ENCODE measurements at places on chromosomes 2 and 18.

DNA sequence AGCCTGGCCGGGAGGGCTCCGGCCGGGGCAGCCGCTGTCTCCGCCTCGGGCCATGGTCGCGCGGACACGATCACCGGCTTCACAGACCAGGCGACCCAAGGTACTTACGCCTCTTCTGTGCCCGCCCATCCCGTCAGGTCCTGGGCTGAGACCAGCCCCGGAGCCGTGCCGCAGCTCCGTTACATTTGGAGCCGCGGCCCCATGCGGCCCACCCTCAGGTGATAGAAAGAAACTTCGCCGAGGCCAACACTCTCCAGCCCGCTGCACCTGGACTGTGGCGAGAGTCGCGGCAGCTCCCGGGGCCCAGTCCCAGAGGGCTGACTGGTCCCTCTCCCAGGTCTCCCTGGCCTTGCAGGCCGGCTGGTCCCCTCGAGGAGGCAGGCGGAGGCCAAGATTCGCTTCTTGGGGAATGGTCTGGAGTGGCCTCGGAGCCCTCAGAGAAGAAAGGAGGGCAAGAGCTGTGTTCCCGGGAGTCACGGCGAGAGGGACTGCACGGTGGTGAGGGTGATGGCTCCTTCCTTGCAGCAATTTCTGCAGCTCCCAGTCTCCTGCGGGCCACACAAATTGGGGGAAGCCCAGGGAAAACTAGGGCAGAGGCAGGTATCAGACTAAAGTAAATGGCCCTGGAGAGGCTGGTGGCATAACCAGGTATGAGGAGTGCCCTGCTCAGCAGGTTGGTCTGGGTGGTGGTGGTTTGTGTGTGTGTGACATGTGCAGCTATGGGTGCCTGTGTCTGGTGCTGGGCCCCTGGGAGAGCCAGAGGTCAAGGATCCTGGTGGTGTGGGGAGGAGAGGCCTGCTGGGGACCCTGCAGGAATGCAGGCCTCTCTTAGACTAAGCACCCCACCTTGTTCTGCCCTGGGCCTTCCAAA lies 822 bp downstream of the GDF7 start:
- DNase-seq = no peak

DNA sequence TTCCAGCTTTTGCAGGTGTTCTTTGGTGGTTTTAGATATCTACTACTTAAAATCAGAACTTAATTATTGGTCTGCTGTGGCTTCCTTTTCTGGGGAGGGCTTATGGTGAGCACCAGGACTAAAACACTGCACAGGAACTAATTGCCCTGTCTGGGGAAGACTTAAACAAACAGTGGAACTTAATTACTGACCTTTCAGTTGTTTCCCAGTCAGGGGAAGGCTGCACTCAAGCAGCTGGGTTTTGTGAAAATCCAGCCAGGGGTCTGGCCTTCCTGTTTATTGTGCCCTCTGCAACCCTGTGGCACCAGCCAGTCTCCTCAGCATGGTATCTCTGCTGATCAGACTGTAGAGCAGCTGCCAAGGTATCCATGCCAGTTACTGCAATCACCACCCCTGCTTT lies 398.2 kb downstream of the ADCYAP1 start:
- no peak for DNase-seq

GRCh38 chr2:219174801-219175200 lies 1.9 kb downstream of the CNPPD1 start:
- no peak for DNase-seq

GRCh38 chr2:19216676-19217602 lies 141.5 kb downstream of the OSR1 start:
- no peak for DNase-seq

- no peak for DNase-seq
Observed at GRCh38 chr2:202643012-202643858, 8.5 kb downstream of the FAM117B start.

GRCh38 chr2:127675331-127676261 lies at the start of gene LIMS2:
Gene LIMS2, minus strand, starts transcription at chr2:127675530. Its CDS starts 506 bp downstream, at chr2:127675024.
- no peak for DNase-seq

DNA sequence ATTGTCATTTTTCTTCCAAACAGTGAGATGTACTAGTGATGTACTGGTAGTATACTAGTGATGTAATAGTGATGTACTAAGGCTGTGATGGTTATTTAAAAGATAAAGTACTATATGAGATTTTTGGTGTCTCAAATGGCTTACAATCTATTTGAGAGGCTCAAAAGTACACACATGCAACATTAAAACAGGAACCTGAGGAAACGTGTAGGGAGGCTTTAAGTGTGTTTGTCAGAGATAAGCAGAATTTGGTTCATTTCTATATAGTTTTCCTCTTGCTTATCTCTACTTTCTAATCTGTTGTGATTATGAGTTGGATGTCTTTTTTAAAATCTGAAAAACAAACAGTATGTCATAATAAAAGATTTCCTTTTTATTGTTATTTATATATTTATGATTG lies 100.9 kb upstream of the SERTAD2 start:
- no peak for DNase-seq

DNA sequence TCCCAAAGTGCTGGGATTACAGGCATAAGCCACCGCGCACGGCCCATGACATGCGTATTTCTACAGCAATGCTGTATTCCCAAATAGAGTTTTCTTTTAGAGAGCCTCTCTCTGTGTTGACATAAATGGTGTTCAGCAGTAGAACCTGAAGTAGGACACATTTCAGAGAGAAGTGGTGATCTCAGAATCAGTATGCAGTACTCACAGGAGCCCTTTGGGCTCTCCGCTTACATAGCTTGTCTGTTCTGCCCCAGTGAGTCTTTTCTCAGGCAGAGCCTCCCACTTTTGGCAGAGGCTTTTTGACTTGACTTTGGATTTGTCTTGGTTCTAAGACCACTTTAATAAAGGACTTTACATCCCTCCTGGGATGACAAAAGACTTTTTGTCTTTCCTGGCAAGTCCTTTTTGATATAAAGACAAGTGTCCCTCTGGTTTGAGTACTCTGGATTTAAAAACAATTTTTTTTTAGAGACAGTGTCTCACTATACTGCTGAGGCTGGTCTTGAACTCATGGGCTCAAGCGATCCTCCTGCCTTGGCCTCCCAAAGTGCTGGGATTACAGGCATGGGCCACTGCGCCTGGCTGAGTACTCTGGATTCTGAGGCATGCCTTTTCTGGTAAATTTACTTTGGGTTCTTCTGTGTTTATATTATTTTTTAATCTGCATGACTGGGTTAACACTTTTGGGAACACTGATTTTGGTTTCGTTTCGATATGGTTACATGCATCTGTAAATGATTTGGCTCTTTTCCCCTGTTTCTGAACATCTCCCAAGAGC lies 113.3 kb downstream of the SMAD2 start:
- DNase-seq = no peak

DNA sequence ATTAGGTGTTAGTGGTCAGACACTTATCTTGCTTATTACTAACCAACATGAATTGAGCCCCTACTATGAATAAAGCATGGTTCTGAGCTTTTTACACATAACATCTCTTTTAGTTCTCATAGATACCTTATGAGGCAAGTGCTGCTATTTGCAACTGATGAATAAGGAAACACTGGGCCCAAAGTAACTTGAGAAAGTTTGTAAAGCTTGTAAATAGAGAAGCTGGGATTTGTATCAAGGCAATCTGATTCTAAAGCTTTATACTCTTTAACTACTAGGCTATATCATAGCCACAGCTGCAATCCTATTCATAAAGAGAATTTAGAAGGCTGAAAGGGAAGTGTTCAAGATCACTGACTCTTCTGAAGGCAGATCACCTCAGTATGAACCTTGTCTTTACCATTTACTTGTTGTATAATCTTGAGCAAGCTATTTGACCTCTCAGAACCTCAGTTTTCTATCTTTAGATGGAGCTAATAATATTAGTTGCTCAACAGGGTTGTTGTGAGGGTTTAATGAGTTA lies 60.4 kb downstream of the ABCB11 start:
- DNase-seq = no peak

GRCh38 chr2:69376403-69376802 lies 10.6 kb downstream of the GFPT1 start:
- no peak for DNase-seq

DNA sequence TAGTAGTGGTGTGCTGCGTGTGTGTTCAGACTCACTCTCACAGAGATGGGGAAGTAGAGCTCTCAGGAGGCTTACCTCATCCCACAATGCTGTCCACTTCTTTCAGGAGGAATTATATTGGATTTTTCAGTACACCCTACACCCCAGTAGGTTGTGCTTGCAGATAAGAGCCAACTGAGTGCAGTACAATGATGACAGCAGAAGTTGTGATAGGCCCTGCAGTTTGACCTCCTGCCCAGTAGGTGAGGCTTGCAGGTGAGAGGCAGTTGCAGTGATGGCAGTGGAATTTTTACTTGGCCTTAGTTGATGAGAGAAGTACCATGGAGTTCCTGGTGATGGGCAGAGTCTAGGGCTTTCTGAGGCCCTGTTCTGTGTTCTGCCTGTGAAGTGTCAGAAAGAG lies 657.8 kb downstream of the KCNJ3 start:
- DNase-seq = no peak

DNA sequence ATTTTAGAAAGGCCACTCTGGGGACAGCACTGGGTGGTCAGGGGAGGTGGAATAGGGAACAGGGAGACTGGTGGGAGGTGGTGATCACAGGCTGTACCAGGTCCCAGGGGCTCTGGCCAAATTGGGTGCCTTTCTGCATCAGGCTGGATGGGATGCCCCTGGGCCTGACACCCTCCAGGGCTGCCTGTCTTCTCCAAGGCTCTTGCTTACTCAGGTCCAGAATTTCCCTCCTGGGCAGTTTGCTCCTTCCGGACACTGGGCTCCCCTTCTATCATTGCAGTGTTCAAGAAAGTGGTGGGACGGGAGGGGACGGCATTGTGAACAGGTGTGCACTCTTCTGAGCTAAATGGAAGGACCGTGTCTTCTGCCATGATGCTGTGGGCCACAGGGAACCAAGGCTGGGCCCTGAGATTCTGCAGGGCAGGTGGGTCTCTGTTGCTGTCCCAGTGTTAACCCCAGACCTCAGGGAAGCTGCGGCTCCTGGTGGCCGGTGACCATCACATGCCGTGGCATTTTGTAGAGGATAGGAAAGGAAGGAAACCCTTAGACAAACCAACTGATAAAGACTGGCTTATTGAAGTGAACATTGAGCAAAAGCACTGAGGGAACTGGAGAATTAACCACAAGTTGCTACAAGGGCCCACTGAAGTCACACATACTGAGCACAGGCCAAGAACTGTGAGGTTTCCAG lies 93.7 kb upstream of the HS6ST1 start:
- no peak for DNase-seq

- DNase-seq = no peak
Observed at GRCh38 chr2:221527776-221528309, 44.3 kb downstream of the EPHA4 start.

DNA sequence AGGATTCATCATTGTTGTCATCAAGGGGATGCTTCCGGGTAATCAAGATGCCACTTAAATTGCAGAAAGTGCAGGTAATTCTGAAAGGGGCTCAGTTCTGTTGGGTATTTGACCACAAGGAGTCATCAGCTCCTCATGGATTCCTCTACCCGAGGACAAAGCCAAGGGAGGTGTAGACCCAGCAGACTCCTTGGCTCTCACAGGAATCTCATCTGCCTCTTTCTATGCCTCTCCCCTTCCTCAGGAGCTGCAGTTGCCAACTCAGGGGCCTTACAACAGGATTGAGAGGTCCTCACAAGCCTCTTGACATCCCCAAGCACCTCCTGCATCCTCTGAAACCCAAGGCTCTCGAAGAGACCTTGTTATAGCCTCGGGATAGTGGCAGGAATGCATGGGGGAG lies 44.0 kb downstream of the ITGB6 start:
- DNase-seq = no peak

DNA sequence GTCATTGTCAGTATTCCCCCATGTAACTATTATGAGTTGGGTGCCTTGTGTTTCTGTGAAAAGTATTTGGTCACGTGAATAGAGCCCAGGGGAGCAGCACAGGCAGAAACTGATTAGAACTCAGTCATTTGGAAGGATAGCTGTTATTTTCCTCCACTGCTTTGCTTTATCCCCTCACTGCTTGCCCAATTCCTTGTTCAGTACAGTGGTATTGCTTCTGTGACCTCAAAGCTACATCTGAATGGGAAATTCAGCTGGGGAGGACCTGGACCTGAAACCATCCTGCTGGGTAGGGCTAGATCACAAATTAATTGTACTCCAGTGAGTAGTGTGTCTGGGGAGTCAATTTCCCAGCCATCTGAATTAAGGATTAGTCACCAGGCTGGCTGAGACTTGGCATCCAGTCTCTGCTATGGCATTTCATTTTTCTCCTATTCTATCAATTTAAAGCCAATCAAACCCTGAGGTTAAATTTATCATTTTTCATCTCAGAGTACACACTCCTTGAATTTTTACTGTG lies 1231.6 kb upstream of the GYPC start:
- no peak for DNase-seq

DNA sequence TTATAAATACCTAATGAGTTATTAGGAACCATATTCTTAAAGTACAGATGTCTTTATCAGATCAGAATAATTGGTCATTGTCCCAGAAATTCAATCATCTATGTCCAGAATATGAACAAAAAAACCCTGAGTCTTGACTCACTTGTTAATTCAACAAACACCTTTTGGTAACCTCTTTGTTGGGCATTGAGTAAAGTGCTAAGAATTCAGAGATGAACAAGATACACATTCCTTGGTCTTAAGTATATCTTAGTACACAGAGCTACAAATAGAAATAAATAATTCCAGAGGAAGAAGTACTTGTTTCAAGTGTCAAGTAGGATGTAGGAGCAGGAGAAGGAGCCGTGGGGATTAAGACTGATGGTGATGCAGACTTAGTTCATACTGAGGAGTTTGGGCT lies 798.1 kb downstream of the CPS1 start:
- no peak for DNase-seq

DNA sequence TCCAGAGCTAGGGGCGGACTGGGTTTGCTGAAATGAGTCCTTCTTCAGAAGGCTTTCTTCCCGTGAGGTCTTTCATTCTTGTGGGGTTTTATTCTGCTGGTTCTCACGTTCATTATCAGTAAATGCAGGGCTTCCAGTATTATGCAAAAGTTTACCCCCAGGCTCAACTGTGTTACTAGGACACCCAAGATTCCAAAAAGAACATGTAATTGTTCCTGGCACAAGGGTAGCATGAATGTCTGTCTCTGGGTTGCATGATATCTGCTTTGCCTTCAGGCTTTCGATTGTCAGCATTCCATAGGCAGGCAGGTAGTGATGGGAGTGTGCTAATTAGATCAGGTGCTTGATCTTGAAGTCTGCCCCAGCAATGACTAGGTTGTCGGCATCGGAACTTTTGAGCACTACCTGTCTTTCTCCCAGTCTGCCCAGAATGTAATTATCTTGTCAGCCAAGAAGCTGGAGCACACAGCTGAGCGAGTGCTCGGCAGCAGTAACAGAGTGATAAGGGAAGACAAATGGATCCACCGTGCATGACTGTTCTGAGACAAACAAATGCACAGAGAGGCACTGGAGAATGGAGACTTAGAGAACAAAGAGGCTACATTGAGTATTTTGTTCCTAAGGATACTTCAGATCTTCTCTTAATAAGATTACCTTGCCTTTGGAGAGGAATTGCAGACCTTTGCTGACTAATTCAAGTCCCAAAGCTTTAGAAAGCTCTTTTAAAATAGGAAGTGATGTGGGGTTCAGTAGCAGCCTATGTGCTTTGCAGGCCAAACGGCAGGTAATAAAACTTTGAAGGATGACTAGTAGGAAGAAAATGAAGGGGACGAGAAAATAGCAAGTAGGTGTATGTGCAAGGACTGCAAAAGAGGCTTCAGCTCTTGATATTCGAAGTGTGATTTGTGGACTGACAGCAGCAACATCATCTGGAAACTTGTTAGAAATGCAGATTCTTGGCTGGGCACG lies 41.9 kb downstream of the ITGB6 start:
- no peak for DNase-seq

Measured in iPS DF 6.9 (cell line).